NCI-H1417 treated with DMSO at 0.1 percent for 48 hours (cell line): ENCODE measurements at places on chromosomes 4 and X.

GRCh38 chrX:9465380-9466123 is 694 bp downstream of the TBL1X start:
- no peak for DNase-seq

DNA sequence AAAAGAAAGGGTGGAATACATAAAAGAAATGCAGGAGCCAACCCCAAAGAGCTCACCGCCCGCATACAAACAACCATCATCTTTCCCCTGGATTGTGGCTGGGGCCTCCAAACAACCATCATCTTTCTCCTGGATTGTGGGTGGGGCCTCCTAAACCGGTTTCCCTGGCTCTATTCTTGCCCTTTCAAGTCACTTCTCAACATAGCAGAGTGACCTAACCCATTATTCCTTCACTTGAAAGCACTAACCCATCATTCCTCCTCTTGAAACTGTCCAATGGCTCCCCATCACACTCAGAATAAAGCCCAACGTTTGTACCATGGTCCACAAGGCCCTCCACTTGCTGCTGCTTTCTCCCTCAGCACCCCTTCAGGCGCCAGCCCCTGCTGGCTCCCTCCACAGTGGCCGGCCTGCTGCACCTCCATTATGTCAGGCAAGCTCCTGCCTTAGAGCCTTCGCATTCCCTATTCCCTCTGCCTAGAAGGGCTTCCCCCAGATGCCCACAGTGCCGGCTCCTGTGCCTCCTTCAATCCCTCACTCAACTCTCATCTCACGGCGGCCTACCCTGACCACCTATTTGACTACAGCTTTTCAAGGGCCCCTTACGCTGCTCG is 24.1 kb downstream of the SMIM43 start:
- DNase-seq = no peak

DNA sequence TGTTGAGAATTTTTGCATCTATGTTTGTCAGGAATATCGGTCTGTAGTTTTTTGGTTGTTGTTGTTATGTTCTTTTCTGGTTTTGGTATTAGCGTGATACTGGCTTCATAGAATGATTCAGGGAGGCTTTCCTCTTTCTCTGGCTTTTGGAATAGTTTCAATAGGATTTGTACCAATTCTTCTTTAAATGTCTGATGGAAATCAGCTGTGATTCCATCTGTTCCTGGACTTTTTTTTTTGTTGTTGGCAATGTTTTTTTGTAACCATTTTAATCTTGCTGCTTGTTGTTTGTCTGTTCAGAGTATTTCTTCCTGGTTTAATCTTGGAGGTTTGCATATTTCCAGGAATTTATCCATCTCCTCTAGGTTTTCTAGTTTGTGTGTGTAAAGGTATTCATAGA is 81.5 kb upstream of the GK2 start:
- no peak for DNase-seq

GRCh38 chr4:82360298-82361177 is 13.3 kb downstream of the HNRNPD start:
- no peak for DNase-seq

DNA sequence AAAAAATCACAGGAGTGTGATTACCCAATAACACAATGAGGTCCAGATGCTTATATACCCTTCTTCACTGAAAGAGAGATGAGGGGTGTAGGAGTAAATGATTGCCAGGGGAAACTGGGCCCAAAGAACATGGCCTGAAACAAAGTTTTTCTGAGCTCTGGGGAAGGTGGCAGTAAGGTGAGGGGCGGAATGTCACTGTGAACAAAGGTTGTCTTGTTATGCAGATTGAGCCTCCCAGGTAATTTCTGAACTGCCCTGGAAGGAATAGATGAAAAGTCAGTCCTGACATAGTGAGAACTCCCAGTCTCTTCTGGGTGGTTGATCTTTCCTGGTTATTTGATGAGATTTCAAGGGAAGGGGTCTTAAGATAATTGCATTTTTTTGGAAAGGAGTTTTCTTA is 2.5 kb upstream of the TMEM47 start:
- DNase-seq = no peak

DNA sequence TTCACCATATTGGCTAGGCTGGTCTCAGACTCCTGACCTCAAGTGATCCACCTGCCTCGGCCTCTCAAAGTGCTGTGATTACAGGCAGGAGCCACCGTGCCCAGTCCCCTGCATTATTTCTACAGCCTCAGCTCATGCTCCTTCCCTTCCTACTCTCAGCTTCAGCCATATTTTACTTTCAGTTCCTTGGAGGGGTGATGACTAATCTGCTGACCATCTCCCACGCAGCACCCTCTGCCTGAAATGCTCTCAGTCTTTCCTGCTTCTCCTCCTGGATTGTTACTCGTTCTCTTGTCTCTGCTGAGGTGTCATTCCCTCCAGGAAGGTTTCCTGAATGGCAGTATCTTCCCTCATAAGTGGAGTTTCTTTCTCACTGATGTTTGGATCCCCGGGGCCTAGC is 63.3 kb downstream of the MOSPD2 start:
- DNase-seq = no peak

DNA sequence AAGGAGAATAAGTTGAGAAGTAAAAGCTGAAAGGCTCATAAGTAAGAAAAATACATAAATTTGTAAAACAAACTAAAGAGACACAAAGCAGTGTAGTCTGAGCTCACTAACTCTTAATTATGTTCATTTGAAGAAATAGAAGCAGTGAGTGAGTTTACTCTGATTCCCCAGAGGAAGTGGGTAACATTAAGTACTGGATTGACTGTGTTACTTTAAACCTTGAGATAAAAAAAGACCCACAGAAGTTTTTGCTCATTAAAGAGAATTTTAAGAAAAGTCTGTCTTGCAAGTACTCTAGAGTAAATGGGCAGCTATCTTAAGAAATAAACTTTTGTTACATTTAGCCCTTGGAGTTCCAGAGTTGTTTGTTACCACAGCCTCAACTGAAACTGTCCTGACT is 2466.9 kb downstream of the PCDH7 start:
- no peak for DNase-seq

DNA sequence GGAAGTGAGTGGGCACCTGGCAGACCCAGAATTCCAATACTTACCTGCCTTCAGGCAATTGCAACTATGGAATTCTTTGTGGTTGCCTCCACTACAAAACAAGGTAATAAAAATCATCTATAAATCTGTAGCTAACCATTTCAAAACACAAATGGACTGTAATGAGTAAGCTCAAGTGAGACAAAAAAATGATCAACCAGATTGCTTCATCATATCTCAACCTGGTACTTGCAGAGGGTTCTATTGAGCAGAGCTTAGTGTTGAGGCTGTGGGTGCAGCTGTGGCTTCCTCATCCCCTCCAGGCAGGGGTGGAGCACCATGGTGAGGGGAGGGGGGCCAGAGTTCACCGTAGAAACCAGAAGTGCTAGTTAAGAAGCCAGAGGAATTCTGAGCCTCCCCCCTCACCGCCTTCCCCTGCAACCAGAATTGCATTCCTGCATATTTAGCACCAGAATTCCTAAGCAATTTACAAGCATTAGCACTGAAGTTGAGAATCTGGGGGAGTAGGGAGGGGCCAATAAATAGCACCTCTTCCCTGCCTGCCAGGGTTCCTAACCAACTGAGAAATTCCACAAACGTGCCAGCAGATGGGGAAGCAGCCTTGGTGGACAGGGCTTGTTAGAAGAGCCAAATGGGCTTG is 11.5 kb downstream of the CTAG1A start:
- DNase-seq = no peak

GRCh38 chr4:8534129-8534528 is 46.1 kb upstream of the GPR78 start:
- no peak for DNase-seq

- DNase-seq = no peak
These were observed 47.7 kb upstream of the ADGRL3 start for GRCh38 chr4:61152433-61152832.

DNA sequence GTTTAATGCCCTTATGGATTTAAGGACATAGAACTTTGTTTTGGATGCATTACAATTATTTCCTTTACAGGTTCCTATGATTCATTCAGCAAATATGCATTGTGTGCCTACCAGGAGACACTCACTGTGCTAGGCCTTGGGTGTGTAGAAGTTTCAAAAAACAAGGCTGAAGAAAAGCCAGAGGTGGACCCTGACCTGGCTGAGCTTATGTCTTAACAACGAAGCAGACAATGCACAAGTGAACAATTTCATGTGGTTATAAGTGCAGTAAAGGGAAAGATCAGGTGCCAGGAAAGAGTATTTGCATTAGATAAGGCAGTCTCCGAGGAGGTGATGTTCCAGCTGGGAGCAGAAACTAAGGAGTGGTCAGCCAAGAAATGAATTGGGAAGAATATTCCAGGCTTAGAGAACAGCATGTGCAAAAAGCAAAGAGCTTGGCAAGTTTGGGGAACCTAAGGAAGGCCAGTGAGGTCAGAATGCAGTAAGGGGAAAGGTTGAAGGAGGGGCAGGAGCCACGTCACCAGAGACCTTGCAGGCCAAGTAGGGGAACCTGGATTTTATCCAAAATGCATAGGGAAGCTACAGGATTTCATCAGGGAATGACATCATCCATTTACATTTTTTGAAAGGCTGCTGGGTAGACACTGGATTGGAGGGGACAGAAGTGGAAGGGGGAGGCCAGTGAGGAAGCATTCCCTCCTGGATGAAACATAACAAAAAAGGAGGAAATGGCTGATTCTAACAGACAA is 193.6 kb downstream of the SOWAHB start:
- no peak for DNase-seq

DNA sequence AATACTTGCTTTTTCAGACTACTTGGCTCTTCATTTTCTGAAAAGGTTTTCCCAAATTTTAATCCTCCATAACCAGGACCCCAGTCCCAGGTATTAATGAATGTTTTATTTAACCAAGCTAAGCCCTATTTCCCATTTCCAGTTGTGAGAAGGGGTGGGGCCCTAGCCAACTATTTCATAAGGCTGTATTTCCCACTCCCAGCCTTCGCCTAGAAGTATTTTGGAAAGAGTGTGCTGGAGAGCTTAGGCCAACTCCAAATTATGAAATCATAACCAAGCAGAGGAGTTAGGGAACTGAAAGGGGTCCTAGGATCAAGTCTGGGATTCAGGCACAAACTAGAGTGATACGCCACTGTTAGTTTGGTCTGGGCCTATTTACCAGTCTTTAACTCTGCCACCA is 148.4 kb upstream of the GPC4 start:
- no peak for DNase-seq

- DNase-seq = no peak
These were observed 120.2 kb downstream of the FAM53A start for GRCh38 chr4:1563768-1564485.

DNA sequence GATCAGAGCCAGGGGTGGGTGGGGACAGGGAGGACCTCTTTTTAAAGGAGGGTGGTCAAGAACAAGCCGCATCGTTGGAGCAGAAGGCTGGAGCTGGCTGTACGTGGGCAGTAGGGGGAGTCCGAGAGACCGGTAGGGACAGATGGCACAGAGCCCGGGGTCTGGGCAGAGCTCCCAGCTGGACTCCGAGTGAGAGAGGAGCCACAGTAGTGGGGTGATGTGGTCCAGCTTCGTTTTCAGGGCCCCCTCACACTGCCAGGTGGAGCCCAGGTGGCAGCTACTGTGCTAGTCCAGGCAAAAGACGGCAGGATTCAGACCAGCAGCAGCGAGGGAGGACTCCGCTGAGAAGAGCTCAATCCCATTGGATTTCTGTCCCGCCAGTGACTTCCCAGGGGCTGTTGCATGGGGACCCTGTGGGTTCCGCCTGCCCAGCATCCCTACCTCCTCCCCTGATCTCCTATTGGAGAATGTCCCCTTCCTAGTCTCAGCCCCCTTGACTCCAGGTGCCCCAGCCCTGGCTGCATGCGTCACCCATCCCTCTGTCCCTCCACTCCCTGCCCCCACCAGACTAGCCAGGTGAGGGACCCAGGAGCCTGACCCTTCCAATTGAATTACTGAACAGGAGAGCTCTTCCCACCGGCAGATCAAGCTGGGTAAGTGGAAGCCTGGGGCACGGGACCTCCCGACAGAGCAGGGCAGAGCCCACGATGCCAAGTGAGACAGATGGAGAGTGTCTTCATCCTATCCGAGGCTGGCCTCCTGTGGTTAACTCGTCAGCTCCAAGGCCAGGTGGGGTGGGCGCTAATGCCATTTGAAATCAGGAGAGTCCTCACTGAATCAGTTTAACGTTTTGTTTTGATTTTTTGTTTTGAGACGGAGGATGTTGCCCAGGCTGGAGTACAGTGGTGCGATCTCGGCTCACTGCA is 2.9 kb downstream of the ARHGAP4 start:
- no peak for DNase-seq

GRCh38 chr4:7196288-7196651 is 3.9 kb downstream of the SORCS2 start:
- no peak for DNase-seq

GRCh38 chr4:108311313-108311712 is 142.6 kb upstream of the LEF1 start:
- DNase-seq = no peak

- DNase-seq = no peak
These were observed 60.9 kb upstream of the SMAD1 start for GRCh38 chr4:145420595-145421214.

GRCh38 chr4:154004507-154005170 is 215.8 kb upstream of the SFRP2 start:
- no peak for DNase-seq

- DNase-seq = no peak
These were observed 157.1 kb upstream of the DGKK start for GRCh38 chrX:50627696-50628095.

DNA sequence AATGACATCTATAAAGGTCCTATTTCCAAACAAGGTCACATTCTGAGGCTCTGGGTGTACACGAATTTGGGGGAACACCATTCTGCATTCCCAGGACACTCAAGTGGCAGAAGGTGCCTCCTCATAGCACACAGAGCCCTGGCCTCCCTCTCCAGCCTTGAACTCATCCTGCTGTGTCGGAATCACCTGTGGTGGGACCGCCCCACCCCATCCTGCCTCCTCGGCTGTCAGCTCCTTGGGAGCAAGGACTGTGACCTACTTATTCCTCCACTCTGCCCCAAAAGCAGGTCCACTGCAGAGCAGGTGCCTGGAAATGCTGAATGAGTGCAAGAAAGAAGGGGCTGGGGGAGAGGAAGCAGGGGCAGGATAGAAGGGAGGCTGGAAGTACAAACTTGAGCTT is 33.5 kb downstream of the HTRA3 start:
- no peak for DNase-seq

GRCh38 chrX:133726642-133727041 is 258.8 kb downstream of the GPC3 start:
- no peak for DNase-seq
